Iris pigment epithelial cell (primary cell): ENCODE measurements at places on chromosomes 2 and 18.

- no peak for DNase-seq
Observed at GRCh38 chr2:105139556-105140239, 101.8 kb downstream of the MRPS9 start.

GRCh38 chr2:97727296-97727695 lies 13.9 kb downstream of the ZAP70 start:
- no peak for DNase-seq

DNA sequence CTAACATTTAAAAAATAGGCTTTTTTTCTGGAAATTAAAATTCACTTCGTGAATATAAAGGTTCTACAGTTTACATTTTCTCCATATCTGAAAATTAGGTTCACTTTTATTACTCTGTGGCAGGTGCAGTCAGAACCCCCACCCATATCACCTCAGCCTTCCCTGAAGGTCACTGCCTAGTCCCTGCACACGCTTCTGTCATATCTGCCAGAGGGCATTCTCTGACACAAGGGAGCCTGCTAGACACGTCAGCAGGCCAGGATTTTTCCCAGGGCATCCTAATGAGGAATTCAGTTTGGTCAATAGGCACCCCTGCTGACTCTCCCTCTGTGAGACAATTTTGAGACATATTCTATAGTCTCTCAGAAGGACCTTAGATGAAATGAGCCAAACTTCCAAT lies 475.7 kb upstream of the PKDCC start:
- no peak for DNase-seq

GRCh38 chr2:152033011-152033925 lies 65.6 kb downstream of the CACNB4 start:
- DNase-seq, result no peak

- DNase-seq, result no peak
Observed at GRCh38 chr2:134491771-134492441, 226.9 kb downstream of the TMEM163 start.

- no peak for DNase-seq
Observed at GRCh38 chr2:165105926-165106325, 97.9 kb downstream of the SCN3A start.

- no peak for DNase-seq
Observed at GRCh38 chr2:83386549-83386948, 1072.5 kb downstream of the SUCLG1 start.

DNA sequence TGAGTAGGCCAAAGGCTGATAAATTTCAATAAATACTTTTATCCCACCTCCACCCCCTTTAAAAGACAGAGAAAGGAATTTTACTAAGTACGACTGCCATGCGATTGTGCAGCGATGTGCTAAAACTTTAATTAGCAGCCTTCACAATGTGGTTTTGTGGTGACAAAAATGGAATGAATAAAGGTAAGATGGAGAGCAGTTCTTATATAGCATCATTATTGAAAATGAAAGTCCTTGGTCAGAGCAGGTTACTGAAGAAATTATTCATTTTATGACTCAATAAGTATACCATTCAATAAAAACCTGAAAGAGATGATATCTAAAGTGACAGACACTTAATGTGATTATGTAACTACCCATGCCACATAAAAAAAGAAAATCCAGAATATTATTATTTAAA lies 33.2 kb upstream of the MTIF2 start:
- no peak for DNase-seq

DNA sequence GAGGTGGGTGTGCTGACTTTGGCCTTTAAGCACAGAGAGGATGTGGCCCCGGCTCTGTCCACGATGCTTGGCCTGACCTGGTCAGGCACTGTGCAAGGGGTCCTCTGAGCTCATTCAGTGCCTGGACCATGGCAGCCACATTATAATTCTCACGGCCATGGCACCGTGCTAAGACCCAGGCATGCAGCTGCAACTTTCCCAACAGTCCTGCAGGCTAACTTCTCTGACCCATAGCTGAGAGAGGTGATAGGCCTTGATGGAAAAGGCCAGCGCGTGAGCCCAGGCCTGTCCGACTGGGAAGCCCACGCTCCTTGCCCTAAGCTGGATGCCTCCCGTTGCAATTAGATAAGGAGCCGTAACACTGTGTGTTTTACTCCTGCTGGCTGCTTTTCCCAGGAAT lies 99.9 kb downstream of the TFCP2L1 start:
- DNase-seq, result no peak

DNA sequence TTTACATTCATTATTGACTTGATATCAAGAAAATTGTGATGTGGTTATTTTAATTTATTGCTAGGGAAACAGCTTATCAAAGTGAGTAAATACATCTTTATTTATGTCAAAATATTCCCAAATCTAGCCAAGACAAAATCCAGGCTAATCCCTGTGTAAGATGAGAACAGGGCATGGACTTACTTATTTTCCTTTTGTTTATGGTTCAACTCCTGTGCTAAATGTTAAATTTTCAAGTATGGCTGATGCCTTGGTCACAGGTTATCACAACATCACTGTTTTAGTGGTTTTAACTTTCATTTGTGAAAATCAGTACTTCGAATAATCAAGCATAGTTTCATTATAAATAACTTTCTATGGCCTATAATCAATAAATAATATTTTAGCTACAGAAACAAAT lies 657.0 kb upstream of the SYT4 start:
- no peak for DNase-seq

- no peak for DNase-seq
Observed at GRCh38 chr2:146265656-146266055, 1579.2 kb upstream of the ACVR2A start.

DNA sequence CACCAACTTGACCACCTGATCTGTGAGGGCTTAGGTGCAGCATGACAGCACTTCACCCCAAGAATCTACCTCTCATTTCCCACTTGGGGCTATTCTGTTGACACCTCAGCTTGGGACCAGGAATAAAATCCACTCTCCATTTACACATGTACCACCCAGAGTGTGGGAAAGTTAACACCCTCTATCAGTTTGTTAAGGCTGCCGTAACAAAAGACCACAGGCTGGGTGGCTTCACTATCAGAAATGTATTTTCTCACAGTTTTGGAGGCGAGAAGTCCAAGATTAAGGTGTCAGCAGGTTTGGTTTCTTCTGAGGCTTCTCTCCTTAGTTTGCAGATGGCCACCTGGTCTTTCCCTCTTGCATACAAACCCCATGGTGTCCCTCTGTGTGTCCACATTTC lies 277.7 kb upstream of the ERBB4 start:
- DNase-seq, result no peak

DNA sequence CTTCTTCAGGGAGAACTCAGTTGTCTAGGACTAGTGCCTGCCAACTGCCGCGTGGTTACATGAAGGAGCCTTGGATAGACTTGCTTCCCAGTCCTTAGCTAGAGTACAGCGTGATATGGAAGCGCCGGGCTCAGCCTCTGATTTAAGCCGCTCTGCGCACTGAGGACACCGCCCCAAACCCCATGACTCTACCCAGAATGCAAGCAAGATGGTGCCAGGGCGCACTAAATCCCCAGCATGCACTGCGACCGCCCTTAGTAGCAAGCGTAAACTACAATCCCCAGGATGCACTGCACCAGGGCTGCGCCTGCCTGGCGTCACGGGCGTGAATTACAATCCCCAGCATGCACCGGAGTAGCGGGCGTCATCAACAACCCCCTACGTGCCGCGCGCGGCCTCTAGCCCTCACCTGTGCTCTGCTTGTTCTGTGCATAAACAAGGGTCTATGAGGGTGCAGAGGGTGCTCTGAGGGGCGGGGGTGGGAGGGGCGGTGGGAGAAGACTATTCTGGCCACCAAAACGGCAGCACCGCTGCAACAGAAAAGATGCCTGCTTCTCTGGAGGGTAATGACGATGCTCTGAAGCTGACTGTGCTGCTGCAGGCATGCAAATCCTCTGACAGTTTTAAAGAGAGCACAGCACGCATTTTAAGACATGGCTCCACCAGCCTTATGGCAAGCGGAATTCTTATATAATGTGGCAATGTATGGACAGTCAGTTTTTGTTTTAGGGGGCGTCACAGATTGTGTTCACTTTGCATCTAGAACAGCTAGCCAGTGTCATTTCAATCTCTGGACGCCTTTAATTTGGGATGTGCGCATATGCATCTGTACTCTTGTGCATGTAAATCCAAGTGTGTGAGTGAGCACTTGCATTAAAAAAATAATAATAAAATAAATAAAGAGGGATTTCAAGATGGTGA lies 282.5 kb upstream of the MYT1L start:
- peak; percentile 77 for DNase-seq

- no peak for DNase-seq
Observed at GRCh38 chr2:59690849-59691248, 862.6 kb downstream of the BCL11A start.

- DNase-seq, result peak; percentile 32
Observed at GRCh38 chr18:12408247-12408869, 629 bp downstream of the PRELID3A start.

DNA sequence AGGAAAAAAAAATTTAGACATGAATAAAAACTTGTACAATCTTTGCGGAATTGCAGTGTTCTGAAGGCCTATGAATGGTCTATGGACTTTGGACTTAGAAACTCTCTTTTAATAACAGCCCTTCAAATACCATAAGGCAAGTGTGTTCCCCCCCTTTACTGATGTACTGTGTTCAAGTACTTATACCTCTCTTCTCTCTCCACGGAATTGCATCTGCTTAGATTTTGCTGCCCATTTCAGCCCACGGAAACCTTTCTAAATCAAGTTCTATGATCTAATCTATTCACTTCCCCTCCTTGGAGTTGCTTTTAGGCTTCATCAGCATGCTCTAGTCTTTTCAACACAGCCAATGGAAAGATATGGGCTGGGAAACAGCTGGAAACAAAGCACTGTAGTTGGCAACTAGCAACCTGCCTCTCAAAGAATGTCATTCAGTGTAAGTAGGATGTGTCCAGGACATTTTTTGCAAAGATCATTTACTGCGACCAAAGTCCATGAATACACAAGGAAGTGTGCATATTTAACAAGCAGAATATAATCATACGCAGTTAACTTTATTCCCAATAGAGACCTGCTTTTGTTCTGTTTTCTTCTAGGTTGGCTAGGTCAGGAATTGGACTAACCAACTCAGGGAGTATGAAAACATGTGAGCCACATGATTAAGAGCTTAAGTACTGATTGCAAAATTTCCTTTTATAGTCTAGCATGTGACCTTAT lies 58.0 kb downstream of the SLC40A1 start:
- peak; percentile 52 for DNase-seq

- DNase-seq, result peak; percentile 95
Observed at GRCh38 chr2:74845217-74845751, 11.4 kb downstream of the HK2 start.

DNA sequence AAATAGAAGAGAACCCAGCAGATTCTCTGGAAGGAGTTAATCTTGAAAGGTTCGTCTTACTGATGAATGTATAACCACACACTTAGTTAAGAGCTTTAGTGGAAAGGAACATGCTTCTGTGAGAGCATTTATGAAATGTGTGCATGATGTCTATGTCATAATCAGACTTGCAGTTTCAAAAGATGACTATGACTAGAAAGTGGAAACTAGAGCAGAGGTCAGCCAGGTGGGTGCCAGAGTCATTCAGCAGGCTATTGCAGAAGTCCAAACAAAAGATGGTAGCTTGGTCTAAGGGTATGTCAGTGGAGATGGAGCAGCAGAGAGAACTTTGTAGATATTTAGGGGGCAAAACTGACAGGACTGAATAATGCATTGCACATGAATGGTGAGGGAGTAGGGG lies 825.8 kb downstream of the DCC start:
- no peak for DNase-seq

- DNase-seq, result no peak
Observed at GRCh38 chr2:105130546-105130945, 92.7 kb downstream of the MRPS9 start.

DNA sequence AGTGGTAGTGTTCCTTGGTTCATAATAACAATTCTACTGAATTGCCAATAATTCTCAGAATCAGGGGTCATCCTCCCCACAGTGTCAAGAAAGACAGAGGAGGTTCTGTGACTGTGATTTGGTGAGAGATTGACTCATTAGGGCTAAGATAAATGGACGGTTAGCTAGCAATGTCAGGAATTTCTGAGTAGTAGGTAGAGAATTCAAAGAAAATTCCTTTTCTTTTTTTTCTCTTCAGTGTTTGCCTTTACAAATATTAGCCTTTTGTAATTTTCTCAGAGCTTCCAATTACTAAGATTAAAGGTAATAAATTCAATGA lies 16.8 kb upstream of the CRIM1 start:
- peak; percentile 81 for DNase-seq

DNA sequence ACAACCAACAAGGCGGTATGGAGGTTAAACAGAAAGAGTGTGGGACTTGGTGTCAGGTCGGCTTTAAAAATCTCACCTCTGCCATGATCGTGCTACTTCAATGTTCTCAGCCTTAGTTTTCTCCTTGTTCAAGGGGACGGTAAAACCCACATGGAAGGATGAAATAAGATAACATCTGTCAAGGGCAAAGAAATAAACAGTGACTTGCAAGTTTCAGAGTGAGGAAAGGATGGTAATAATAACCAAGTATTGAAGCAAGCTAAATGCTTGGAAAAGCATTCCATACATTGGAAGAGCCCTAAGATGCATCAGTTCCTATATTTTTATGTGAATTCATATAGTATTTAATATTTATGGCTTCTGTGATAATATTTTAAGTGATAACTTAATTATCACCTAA lies 29.8 kb upstream of the LMAN1 start:
- peak; percentile 26 for DNase-seq

GRCh38 chr2:152304836-152305235 lies 30.1 kb upstream of the FMNL2 start:
- DNase-seq, result peak; percentile 65

GRCh38 chr2:144893464-144893863 lies 373.5 kb upstream of the ZEB2 start:
- no peak for DNase-seq

GRCh38 chr18:31217038-31217849 lies 54.6 kb upstream of the DSC1 start:
- peak; percentile 15 for DNase-seq

DNA sequence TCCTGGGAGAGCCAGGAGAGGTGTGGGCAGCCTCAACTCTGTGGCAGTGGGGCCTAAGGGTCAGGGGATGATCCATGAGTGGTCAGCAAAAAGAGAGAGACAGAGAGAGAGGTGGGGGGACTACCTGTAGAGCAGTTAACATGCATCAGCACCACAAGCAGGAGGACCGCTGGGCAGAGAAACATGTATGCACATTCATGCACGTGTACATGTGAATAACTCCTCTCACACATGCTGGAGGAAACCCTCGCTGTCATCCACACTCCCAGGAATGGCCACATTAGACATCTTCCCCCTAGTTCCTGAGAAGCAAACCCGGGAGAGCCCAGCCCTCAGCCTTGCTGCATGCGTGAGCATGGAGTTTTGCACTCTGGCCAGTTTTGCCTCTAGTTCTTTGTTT lies 166.1 kb downstream of the SMAD7 start:
- no peak for DNase-seq

- no peak for DNase-seq
Observed at GRCh38 chr18:52391810-52392559, 52.0 kb downstream of the DCC start.

- no peak for DNase-seq
Observed at GRCh38 chr18:78323453-78324197, 656.0 kb upstream of the SALL3 start.

GRCh38 chr2:76851000-76851399 lies 671.2 kb downstream of the LRRTM4 start:
- DNase-seq, result no peak

DNA sequence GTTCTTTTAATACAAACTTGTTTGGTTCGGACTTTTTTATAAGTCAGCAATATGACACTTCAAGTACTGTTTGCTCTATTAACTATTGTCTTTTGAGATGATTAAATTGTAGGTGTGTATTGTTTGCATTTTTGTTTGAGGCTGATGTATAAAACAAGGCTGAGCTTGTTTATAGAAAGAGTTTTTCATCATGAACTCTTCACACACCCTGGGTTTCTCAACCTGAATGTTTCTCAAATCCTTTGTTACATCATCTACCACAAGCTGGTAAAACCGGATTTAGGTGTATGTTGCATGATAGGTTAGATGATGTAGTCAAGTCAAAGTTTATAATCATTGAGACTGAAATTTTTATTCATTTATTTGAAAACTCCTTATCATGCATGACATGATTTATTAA lies 335.2 kb upstream of the LRATD1 start:
- peak; percentile 12 for DNase-seq
